ENCODE measurements at places on chromosomes 7 and 10.

DNA sequence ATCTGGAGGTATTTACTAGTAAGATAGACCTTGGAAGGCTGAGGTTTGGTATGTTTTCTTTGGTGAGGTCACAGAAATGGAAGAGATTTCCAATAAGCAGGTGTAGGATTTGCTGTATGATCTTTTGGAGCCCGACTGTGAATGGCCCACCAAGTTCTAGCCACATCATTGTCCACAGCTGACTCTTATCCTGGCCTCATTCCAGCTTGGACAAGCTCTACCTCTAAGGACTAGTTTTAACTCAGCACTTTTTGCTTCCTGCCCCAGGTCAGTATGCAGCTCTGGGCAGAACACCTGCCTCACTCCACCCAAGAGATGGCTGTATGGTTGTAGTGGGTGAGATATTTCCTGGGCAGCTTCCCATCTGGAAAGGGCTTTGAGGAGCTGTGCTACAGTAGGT is 6.1 kb upstream of the CPA4 start:
- no peak for DNase-seq

DNA sequence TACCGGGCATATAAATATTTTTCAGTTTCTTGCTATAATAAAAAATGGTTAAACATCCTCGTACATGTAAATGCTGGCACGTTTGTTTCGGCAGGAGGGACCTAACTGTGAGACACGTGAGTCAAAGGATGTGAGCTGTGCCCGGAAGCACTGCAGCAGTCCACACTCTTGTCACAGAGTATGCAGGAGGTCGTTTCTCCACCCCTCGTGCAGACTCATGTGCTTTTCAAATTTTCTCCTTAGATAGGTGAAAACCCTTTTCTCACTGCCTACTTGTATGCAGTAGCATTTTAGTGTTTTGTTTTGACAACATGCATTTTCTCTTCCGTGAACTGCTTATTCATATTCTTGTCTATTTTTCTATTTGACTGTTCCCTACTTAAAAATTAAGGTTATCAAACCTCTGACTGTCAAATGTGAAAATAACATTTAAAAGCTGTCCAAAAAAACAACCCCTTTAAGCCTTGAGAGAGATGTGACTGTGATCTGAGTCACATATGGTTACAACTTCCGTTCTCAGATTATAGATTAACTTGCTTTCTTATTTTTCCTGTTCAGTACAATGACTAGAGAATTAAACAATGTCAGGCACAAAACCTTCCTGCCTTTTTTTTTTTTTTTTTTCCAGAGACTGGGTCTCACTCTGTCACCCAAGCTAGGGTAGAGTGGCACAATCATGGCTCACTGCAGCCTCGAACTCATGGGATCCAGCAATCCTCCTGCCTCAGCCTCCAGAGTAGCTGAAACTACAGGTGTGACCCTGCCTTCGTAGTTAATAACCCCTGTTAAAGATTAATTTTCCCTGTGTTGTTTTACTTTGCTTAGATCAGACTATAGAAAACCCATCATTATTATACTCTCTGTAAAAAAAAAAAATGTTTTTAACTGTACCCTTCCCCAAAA is 45.1 kb downstream of the DPY19L1 start:
- DNase-seq = no peak

DNA sequence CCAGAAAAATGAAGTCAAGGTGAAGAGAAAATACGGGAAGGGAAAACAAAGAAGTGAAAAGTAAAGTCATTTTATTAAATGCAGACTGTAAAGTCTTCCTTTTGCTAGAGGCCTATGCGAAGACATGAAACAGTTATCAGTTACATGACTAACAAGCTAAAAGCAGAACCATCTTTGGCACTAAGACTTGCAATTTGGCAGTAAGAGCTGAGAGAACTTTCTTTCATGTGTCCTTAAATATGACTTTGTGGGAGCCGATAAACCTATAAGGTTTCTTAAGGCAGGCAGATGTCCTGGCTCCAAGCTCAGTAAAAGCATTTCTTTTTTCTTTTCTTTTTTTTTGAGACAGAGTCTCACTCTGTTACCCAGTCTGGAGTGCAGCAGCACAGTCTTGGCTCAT is 10.4 kb downstream of the ANLN start:
- peak; percentile 4 for DNase-seq

DNA sequence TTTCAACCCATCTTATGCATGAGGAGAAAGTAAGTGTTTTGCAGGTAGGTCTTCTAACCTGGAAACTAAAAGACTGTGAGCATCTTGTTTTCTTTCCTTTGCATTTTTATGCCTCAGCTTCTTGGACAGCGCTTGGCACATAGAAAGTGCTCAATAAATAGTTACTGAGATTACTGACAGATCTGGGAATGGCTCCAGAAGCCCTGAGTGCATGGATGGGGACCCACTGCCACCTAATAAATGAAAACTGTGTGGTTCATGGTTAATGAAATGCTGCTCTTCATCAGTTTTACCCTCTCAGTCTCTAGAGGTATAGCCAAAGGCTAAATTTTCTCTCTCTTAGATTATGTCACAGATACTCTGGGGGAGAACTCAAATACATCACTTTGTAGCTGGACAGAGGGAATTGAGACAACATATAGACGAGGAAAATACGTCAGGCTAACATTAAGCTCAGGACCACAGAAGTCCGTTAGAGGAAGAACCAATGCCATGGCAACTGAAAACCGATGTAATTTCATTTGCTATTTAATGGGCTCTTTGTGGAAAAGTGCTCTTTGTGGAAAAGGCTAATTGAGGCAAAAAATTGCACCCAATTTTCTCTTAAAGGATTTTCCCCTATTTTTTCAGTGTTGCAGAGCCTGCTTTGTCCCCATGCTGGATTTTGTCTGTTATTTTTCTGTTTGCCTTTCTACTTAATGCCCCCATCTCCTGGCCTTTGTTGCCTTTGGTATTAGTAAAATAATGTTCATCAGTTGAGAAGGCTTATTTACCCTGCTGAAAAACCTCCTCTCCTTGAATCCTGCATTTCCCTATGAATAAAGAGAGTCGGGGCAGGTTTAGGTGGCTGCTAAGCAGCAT is 17.8 kb downstream of the ASB4 start:
- no peak for DNase-seq

DNA sequence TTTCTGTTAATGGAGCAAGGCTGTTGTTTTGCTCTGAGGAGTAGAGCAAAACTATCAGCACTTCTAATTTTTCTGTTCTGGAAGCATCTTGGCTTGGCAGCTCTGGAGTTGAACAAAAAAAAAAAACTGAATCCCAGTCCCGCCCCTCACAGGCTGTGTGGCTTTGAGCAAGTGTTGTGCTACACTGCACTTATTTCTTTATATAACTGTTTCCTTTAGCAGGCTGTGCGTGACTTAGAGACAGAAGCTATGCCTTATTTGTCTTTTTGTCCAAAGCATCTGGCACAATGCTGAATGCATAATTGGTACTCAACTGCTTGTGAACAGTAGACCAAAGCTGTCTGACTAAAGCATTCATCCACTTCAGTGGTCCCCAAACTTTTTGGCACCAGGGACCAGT is 96.1 kb downstream of the AMPH start:
- DNase-seq = no peak

- no peak for DNase-seq
These were observed 57.0 kb upstream of the DKK1 start for GRCh38 chr10:52256832-52257691.

Data from fibroblast of gingiva (primary cell).